ENCODE measurements at places on chromosomes 3 and 15. TPM values are rescaled to one million over a fixed set of nuclear protein-coding genes. Genes with fewer than 3 reads are reported as not detected.

SERPINI1 gene
- polyA plus RNA-seq = 1.3 TPM

WDR93 gene
- not detected for polyA plus RNA-seq

MKRN3 gene
- 0.17 TPM for polyA plus RNA-seq

FAN1 gene
- 7.6 TPM for polyA plus RNA-seq

TEX55 gene
- not detected for polyA plus RNA-seq

ENTPD3 gene
- polyA plus RNA-seq = not detected

C3orf62 gene
- 3.1 TPM for polyA plus RNA-seq

BCHE gene
- 1.5 TPM for polyA plus RNA-seq

CD96 gene
- polyA plus RNA-seq = 0.05 TPM

LRRC31 gene
- polyA plus RNA-seq = not detected

KNL1 gene
- 2.2 TPM for polyA plus RNA-seq

HESX1 gene
- polyA plus RNA-seq = 0.82 TPM

SLC51B gene
- not detected for polyA plus RNA-seq

RLBP1 gene
- not detected for polyA plus RNA-seq

IL20RB gene
- 0.97 TPM for polyA plus RNA-seq
